ENCODE measurements at places on chromosomes 6 and 20. TPM values are rescaled to one million over a fixed set of nuclear protein-coding genes. Genes with fewer than 3 reads are reported as not detected.

DNA sequence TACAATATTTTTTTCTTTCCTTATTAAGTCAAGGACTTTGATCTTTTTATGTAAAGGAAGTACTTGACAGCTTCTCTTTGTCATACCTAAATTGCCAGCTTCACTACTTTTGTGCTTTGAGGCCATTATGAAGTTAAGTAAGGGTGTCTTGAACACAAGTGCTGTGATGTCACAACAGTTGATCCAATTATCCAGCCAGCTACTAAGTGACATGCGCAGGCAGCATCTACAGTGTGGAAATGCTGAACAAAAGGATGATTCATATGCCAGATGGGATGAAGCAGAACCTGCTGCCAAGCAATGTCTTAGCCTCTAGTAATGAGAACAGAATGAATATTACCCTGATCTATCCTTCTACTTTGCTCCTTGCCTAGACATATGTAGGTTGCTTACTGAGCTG is 68.3 kb upstream of the TMEM244 start:
- no peak overlapping the region for H3K27ac ChIP-seq
- no peak for DNase-seq
- H3K27me3 ChIP-seq, result no peaks in the 10 kb centered on the region

Gene BPIFB4
- total RNA-seq, result not detected

DNA sequence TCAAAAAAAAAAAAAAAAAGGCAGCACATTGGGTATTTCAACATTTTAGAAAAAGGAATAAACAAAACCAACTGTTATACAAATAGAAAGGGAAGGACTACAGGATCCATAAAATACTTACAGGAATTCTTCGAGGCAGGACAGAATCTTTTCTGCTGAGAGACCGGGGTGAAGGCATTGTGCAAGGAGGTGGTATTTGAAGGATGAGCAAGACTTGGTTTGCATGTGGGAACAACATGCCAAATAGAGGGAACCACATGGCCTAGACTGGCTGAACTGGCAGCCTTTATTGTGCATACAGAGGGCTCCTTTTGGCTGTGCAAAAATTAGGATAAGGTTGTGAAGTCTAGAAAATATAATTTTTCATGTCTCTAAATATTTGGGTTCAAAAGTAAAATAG is 62.9 kb downstream of the SCAND1 start:
- no peak for DNase-seq
- H3K27ac ChIP-seq, result no peak overlapping the region

Gene BMP7
- 21.8 TPM for total RNA-seq

GRCh38 chr20:33412484-33412838 is 11.1 kb upstream of the CDK5RAP1 start:
- H3K27me3 ChIP-seq, result no peaks in the 10 kb centered on the region
- peaks cover 63% of the 10 kb centered on the region for H3K36me3 ChIP-seq
- no peak overlapping the region for H3K4me3 ChIP-seq
- DNase-seq, result no peak
- H3K4me1 ChIP-seq, result peaks cover 6% of the 10 kb centered on the region

DNA sequence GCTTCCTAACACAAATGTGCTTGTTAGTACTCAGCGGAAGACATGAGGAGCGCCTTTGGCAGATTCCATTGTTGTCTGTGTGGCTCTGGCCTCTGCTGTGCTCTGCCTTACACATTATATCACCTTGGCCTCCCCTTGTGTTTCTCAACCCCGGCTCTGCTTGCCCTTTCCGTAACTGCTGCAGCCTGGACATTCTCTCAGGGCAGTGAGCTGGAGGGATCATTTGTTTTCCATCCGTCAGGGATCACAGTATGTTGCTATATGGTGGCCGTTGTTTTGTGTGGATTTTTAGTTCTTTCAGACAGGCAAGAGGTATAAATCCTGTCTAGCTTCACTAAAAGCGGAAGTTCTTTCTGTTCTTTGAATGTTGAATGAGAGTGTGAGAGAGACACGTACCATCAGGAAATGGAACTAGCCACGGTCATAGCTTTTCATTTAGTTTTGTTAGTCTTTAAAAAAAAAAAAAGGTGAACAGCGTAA is 175.1 kb downstream of the JARID2 start:
- peaks cover 52% of the 10 kb centered on the region for H3K4me1 ChIP-seq
- no peak overlapping the region for H3K27ac ChIP-seq
- H3K4me3 ChIP-seq, result no peak overlapping the region
- DNase-seq, result no peak
- no peaks in the 10 kb centered on the region for H3K27me3 ChIP-seq

Gene MUC22
- 6.1 TPM for total RNA-seq

DNA sequence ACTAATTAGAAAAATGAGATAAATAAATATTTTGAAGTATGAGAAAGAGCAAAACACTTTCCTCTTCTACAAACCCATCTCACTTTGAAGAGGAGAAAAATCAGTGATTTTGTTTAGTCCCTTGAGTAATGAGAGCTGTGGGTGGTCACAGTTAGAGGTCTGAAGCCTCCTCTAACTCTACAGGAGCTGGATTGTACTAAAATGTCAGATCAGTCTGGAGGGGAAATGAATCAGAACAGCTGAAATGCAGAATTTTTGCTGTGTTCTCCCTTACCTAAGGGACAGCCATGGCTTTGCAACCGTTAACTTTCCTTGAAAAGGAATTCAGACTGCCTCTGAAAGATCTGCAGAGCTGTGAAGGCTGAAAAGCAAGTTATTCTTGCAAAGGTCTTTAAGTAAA is 11.4 kb upstream of the RFPL4B start:
- DNase-seq, result no peak
- H3K36me3 ChIP-seq, result no peaks in the 10 kb centered on the region
- H3K27ac ChIP-seq, result no peak overlapping the region
- peaks cover 12% of the 10 kb centered on the region for H3K4me1 ChIP-seq
- H3K27me3 ChIP-seq, result no peaks in the 10 kb centered on the region

- H3K4me3 ChIP-seq, result no peak overlapping the region
- H3K36me3 ChIP-seq, result no peaks in the 10 kb centered on the region
- DNase-seq, result no peak
Measured at GRCh38 chr6:149013586-149014344, 266.9 kb downstream of the UST start.

Gene L3MBTL3
- 3.3 TPM for total RNA-seq

Gene NQO2
- total RNA-seq, result 27.3 TPM

- no peaks in the 10 kb centered on the region for H3K27me3 ChIP-seq
- H3K4me3 ChIP-seq, result no peak overlapping the region
- no peaks in the 10 kb centered on the region for H3K36me3 ChIP-seq
- H3K4me1 ChIP-seq, result no peaks in the 10 kb centered on the region
- H3K27ac ChIP-seq, result no peak overlapping the region
Measured at GRCh38 chr6:77715588-77715987, 62.7 kb downstream of the MEI4 start.

- no peak overlapping the region for H3K27ac ChIP-seq
- no peaks in the 10 kb centered on the region for H3K4me1 ChIP-seq
- H3K36me3 ChIP-seq, result no peaks in the 10 kb centered on the region
- H3K4me3 ChIP-seq, result no peak overlapping the region
- no peaks in the 10 kb centered on the region for H3K27me3 ChIP-seq
Measured at GRCh38 chr6:98380589-98380988, 453.8 kb upstream of the POU3F2 start.

Gene ANKRD66
- total RNA-seq, result not detected

Gene NXT1
- total RNA-seq, result 35.7 TPM

- H3K27ac ChIP-seq, result no peak overlapping the region
- H3K4me3 ChIP-seq, result no peak overlapping the region
- DNase-seq, result no peak
- H3K4me1 ChIP-seq, result no peaks in the 10 kb centered on the region
- no peaks in the 10 kb centered on the region for H3K36me3 ChIP-seq
Measured at GRCh38 chr6:70180901-70181599, 121.8 kb downstream of the COL9A1 start.

DNA sequence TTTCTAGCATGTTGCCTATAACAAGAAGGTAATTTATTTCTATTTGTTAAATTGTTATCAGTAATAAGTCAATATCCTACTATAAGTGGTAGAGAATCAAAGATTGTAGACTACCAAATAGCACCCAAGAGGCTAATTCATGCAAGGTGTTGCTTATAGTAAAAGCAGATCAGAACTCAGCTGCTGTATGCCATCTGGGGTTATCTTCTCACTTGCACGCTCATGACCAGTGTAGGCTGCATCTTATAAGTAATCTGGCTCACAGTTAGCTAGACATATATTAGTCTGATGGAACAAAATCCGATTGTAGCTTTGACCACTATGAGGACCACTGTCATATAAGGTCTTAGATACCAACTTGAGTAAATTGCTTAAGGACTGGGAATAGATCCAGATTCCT is 17.0 kb downstream of the TOP1 start:
- DNase-seq, result no peak
- no peaks in the 10 kb centered on the region for H3K36me3 ChIP-seq
- H3K27ac ChIP-seq, result no peak overlapping the region
- H3K4me1 ChIP-seq, result peaks cover 53% of the 10 kb centered on the region
- H3K27me3 ChIP-seq, result no peaks in the 10 kb centered on the region

DNA sequence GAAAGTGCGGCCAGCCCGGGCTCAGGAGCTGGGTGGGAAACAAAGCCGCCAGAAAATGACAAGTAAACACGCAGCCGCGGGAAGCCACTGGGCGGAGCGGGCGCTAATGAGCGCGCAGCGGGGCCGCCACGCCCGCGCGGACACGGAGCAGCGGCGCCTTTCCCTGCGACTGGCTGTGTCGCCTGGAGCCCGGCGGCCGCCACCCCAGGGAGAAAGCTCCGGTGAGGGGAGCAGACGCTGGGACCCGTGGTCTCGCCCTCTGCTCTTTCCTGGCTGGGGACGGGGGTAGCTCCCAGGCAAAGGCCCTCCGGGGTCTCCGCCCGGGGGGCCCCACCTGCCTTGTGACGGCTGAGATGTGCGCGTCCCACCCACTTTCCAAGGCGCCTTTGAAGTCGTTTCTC is 54.9 kb downstream of the PRR18 start:
- H3K4me1 ChIP-seq, result peaks cover 9% of the 10 kb centered on the region
- H3K27ac ChIP-seq, result peak overlapping the region; percentile 2
- H3K36me3 ChIP-seq, result no peaks in the 10 kb centered on the region
- peaks cover 4% of the 10 kb centered on the region for H3K27me3 ChIP-seq
- peak overlapping the region; percentile 12 for H3K4me3 ChIP-seq

Gene TINAG
- not detected for total RNA-seq

GRCh38 chr6:139801571-139802321 is 427.3 kb upstream of the CITED2 start:
- H3K36me3 ChIP-seq, result no peaks in the 10 kb centered on the region
- H3K27me3 ChIP-seq, result no peaks in the 10 kb centered on the region
- H3K4me1 ChIP-seq, result no peaks in the 10 kb centered on the region
- no peak overlapping the region for H3K4me3 ChIP-seq
- H3K27ac ChIP-seq, result no peak overlapping the region

Gene VSX1
- total RNA-seq, result not detected

Gene ULBP3
- total RNA-seq, result 4.1 TPM
